ENCODE measurements at places on chromosomes 16 and 17.

DNA sequence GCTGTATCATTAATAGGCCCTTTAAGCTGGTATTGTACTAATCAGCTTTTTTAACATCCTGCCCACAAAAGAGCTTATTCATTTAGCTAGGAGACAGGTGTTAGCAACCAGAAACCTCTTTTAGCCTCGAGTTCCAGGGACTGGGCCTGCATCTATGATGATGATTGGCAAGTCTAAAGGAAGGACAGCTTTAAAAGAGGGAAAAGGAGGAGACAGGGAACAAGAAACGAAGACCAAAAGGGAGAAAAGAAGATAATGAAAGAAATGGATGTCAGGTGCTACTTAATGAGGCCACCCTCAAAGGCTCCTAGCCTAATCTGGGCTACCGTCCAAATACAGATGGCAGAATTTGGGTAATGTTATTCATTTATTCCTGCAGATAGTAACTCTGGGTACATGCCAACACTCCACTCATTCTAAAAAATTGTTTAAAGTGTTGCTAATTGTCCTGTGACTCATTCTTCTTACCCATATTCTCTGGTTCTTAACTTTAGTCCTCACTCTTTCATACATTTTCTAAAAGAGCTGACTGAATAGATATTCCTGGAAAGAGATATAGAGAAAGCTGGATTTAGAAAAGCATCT is 18.7 kb upstream of the RFFL start:
- DNase-seq = peak; percentile 70

- no peak for DNase-seq
Measured at GRCh38 chr17:63295839-63296590, 150.1 kb downstream of the CYB561 start.

DNA sequence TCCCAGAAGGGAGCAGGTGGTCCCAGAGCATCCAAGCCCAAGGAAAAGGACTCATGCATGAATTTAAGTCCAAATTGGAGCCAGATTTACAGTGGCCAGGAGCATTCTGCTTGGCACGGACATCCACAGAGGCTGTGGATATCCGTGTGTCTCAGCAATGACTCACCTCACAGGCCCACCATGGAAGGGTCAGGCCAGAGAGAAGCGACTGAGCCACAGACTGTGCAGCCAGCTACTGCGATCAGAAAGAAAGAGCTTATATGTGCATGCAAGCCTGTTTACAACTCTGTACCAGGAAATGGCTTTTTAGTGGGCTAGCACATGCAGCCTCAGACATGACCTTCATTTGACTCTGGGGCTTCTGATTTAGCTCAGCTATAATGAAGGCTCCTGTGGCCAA is 231.0 kb downstream of the C16orf95 start:
- DNase-seq = no peak

GRCh38 chr17:41452281-41452680 is 11.5 kb upstream of the KRT38 start:
- no peak for DNase-seq

DNA sequence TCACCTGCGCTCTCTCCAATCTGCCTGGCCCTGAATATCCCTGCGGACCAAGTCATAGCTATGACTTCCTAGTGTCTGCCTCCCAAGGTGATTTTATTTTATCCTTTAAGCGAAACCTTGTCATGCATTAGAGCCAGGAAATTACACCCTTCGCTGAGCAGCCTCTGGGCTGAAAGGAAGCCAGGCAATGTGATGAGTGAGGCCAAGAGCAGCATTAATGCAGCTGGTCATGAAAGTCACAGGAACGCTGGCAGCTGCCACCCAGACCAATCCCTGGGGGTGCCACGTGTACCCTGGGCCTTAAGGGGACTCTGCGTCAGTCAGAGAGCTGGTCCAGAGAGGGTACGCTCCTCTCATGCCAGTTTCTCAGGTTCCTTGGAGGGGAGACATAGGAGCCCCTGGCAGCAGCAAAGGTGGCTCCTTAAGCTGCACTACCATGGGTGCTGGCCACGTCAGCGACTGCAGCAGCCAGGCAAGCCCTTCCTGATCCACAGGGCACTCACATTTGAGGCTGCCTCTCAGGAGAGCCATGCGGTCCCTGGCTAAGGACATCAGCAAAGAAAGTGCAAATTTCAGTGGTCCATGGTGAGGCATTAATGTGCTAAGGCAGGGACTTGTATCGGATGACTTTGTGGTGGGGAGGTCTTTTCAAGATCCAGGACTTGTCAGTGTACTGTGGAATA is 42.7 kb upstream of the WSCD1 start:
- no peak for DNase-seq

DNA sequence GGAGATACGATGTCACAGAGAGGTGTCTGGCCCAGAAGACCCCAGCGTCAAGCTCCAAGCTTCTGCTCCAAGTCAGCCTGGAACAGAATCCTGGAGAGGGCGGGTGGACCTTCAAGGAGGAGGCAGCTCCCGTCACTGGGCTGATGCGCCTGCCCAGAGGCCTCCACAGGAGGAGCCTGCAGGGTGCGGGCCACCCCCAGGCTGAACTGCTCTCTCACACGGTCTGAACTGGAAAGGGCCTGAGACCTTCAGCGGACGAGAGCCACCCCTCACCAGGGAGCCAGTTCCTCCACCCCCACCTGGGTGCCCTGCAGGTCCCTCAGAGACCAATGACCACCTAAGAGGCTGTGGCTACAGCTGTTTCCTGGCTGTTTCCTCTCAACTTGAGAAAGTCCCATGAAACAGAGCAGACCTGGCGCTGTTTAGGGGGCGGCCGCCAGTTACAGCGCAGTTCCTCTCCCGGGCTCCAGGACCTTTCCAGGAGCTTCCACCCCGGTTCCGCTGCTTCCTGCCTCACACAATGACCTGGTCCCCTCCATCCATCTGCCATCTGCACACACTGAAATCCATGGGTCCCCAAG is 36.0 kb upstream of the KLHDC4 start:
- DNase-seq = no peak
